ENCODE measurements at places on chromosomes 3 and 15.

GRCh38 chr15:80697075-80697685 is 2.1 kb downstream of the ABHD17C start:
- no peak for DNase-seq

DNA sequence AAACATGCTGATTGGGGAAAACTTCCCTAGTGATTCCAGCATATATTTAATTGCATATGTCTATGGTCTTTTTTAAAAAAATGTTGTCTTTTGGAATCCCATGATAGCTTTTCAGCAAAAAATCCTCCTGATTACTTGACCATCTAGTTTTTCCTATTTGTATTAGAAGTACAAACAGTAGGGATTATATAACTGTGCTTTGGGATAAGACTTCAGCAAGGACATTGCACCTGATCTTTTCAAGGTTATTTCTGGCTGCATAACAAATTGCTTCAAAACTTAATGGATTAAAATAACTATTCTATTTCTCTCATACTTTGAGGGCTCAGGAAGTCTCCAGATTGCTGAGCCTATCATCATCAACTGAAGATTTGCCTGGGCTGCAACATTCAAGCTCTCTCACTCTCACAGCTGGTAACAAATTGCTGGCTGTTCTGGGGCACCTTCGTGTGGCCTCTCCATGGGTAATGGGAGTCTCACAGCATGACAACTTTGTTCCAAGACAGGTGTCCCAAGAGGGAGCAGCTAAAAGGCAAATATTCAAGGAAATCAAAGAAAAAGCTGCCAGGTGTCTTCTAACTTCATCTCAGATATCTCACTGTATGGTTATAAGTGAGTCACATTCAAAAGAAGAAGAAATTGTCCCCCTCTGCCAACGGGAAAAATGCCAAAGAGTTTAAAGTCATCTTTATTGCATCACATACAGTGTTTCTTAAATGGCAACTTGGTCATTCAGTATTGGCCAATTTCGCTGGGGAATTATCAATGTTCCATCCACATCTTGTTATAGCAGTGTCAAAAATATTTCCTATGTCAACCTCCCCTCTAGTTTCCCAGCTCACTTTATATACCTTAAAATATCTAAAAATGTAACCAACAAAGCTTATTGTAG is 644.5 kb upstream of the GRM7 start:
- no peak for DNase-seq

GRCh38 chr3:179739816-179740594 is 87.2 kb downstream of the USP13 start:
- no peak for DNase-seq

- no peak for DNase-seq
Measured at GRCh38 chr15:57045741-57046382, 127.4 kb downstream of the TCF12 start.

- no peak for DNase-seq
Measured at GRCh38 chr15:63188247-63188925, 1.0 kb upstream of the RAB8B start.

GRCh38 chr3:20322085-20322484 is 136.1 kb upstream of the SGO1 start:
- no peak for DNase-seq

DNA sequence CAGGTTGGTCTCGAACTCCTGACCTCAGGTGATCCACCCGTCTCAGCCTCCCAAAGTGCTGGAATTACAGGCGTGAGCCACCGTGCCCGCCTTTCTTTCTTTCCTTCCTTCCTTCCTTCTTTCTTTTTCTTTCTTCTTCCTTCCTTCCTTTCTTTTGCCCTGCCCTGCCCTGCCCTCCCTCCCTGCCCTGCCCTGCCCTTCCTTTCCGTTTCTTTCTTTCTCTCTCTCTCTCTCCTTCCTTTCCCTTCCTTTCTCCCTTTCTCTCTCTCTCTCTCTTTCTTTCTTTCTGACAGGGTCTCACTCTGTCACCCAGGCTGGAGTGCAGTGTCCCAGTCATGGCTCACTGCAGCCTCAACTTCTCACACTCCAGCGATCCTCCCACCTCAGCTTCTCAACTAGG is 74.6 kb downstream of the UMPS start:
- DNase-seq, result no peak

GRCh38 chr3:124560666-124561215 is 169.5 kb upstream of the UMPS start:
- DNase-seq, result no peak

DNA sequence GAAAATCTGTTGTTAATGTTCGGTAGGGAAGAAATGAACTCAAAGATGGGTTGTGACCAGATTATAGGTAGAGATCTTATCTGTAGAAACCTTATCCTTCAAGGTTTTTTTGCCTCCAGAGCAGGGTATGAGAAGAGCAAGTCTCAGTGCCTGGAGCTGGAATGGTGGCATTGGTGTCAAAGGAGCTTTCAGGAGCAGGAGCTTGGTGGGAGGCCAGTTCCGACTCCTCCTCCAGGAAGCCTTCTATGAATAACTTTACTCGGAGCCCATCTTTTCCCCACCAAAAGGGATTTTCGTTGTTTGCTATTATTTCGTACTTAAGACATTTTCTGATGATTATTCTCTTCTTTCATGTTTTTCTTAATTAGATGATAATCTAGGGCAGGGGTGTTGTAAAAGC is 91.8 kb downstream of the GHSR start:
- no peak for DNase-seq

- DNase-seq, result no peak
Measured at GRCh38 chr15:101013769-101014675, 94.9 kb downstream of the LRRK1 start.

DNA sequence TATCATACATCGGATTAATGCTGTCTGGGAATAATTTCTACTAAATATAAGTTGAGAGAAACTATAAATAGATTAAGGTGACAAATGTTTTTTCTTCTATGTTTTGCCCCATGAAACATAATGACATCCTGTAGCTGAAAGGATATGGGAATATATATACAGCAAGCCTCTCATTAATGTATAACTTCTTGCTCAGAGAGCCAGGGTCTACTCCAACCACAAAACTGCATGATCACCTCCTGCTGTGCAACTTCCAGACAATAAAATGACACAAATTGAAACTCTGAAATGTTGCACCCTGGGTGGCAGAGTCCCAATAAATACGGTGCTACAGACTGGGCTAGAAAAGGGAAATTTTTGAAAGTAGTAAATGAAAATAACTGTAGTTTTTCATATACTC is 571.9 kb upstream of the CBLB start:
- no peak for DNase-seq

- no peak for DNase-seq
Measured at GRCh38 chr15:97026781-97027180, 696.3 kb downstream of the NR2F2 start.

GRCh38 chr3:44833394-44833793 is 28.3 kb upstream of the TMEM42 start:
- DNase-seq, result no peak

All from RWPE1 (cell line).